IMR-90 (cell line): ENCODE measurements at places on chromosomes 1 and 21. TPM values are rescaled to one million over a fixed set of nuclear protein-coding genes. Genes with fewer than 3 reads are reported as not detected.

- no peak for DNase-seq
These were observed at the start of gene SEC16B for GRCh38 chr1:177969825-177970371. Gene SEC16B (minus strand): TSS chr1:177970058. CDS start chr1:177967981, 2,077 bp downstream.

DNA sequence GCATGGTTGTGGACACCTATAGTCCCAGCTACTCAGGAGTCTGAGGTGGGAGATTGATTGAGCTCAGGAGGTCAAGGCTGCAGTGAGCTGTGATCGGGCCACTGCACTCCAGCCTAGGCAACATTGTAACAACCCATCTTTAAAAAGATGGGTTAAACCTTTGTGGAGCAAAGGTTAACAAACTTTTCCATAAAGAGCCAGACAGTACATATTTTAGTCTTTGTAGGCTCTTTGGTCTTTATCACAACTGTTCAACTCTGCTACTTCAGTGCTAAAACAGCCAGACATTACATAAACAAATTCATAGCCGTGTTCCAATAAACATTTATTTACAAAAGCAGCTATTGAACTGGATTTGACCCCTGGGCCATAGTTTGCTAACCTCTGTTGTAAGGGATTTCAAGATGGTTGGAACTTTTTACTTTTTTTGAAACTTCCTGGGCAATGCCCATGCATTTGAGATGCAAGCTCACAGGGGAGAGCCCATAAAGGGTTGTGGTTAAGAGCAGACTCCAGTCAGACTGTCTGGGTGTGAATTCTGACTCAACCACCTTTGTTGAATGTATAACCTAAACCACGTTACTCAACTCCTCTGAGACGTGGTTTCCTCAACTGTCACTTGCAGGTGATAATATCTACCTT lies 10.8 kb downstream of the INAVA start:
- DNase-seq: no peak

DNA sequence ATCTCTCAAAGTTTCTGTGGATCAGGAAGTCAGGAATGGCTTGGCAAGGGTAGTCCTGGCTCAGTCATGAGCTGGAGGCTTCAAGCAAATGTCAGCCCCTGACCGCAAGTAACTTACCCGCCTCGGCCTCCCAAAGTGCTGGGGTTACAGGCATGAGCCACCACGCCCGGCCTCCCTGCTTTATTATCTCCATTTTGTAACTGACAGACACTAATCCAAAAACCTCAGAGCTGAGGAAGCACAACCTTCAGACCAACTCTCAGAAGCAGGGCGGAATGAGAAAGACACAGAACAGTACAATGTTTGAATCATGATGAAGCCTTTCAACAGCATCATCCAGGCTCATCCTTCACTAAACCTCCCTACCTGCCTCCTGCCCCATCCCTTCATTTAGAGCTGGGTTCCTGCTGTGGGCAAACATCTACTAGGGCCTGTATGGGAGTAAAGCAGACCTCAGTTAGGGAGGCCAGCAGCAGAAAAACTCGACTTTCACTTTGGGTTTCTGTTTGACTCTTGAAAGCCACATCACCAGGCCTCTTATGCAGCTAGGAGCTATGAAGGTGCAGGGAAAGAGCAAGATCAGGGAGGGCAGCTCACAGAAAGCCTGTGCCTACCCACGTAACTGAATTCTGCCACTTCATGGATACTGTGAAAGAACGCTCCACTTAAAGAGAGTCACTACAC lies 84.4 kb upstream of the RAB4A start:
- no peak for DNase-seq

- DNase-seq: no peak
These were observed 44.2 kb upstream of the MTR start for GRCh38 chr1:236750928-236751327.

- DNase-seq: peak; percentile 78
These were observed 68.3 kb downstream of the SSBP3 start for GRCh38 chr1:54337928-54338327.

GRCh38 chr1:18128298-18128697 lies 20.7 kb downstream of the IGSF21 start:
- DNase-seq: no peak

- peak; percentile 78 for DNase-seq
These were observed 12.4 kb downstream of the ARPC5 start for GRCh38 chr1:183622884-183623785.

DNA sequence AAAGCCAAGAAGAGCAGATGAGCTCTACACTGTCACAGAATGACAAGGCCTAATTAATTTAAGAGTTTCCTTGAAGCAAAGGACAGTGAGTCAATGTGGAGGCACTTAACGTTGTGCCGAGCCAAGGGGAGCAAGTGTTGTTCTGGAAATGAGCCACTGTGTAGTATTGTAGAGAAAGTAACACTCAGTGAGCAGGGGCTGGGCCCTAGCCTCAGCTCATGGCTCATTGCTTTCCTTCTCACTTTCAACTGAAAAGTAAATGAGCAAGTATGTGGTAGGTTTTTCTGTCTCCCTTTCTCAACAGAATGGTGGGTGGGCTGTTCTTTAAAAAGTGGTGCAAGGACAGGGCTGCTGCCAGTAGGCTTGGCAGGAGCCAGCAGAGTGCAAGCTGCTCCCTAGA lies 11.8 kb upstream of the KIAA0040 start:
- DNase-seq: no peak

DNA sequence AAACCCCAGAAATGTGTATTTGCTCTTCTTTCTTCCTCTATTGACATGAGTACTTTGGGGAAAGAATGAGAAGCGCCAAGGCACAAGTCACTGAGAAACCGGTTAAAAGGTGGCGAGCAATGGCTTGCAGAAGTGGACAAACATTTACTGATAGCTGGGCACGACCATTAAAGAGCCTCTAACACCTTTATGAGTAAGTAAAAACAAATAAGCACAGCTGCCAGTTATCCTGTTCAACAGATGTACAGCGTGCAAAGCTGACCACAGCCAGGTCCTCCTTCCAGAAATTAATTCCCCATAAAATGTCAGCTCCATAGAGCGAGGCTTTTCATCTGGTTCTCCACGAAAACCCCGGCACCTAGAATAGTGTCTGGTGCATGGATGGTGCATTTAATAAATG lies 72.7 kb downstream of the CAPZB start:
- DNase-seq: no peak

GRCh38 chr1:108079440-108080025 lies 114.6 kb upstream of the VAV3 start:
- no peak for DNase-seq

- no peak for DNase-seq
These were observed 652.5 kb downstream of the KIF26B start for GRCh38 chr1:245807306-245807705.

DNA sequence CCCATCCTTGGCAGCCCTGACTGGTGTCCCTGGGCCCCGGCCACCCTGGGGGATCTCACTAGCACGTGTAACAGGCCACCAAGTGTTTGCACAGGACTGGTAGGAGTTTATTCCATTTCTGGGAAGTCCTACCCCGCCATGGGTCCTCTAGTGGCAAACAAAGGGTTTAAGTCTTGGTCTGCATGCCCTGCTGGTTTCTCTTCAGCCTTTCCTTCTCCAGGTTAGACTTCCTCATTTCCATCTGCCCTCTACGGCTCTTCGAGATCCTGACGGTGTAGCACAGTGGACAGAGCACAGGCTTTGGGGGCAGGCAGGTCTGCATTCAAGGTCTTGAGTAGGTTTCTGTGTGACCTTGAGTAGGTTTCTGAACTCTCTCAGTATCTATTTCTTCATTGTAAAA lies 2.8 kb downstream of the AGTRAP start:
- DNase-seq: no peak

DNA sequence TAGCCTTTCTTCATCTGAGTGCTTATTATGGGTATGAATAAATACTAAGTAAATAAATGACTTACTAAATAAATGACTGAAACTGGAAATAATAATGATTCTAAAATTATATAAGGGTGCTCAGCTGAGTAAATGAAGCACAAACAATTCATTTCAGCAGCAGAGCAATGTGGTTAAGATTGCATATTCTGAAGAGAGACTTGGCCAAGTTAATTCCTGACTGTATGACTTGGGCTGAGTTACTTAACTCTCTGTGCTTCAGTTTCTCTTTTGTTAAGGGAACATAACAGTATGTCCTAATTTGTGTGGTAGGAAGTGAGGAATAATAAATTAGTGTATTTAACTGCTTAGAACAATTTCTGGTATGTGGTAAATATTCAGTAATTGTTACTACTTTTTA lies 19.1 kb downstream of the AGL start:
- peak; percentile 73 for DNase-seq

GRCh38 chr1:16924919-16925477 lies 3.3 kb downstream of the CROCC start:
- DNase-seq: no peak

CELA2A gene
- not detected in 2 replicates for total RNA-seq

DUSP23 gene
- total RNA-seq: 4.1 and 4.2 TPM in 2 replicates

KRTAP19-7 gene
- not detected in 2 replicates for total RNA-seq

AXDND1 gene
- under 0.01 TPM in 1 of 2 replicates, not detected in the other for total RNA-seq

DAB1 gene
- total RNA-seq: 0.18 and 0.56 TPM in 2 replicates

MYOM3 gene
- not detected in 2 replicates for total RNA-seq

CFHR3 gene
- total RNA-seq: not detected in 2 replicates
